ELR (cell line): ENCODE measurements at places on chromosomes 12 and 14.

GRCh38 chr14:100906420-100906819 is 2.9 kb upstream of the RTL1 start:
- DNase-seq, result no peak

DNA sequence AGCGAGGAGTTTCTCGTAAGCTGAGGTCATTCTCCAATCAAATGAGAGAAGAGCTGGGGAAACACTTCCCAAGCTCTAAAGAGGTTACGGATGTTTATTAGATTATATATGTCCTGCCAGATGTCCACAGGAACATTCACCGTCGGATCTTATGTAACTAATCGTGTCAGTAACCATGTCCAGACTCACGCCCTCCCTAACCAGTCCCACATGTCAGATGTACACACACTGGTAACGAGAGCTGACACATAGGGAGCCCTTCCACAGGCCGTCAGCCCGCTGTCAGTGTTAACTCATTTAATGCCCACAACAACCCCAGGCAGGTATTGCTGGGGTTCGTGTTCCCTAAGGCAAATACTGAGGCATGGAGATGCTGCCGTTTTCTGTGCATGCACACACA is 223.7 kb upstream of the RTL1 start:
- DNase-seq, result no peak

- no peak for DNase-seq
These were observed 102.3 kb upstream of the DIO3 start for GRCh38 chr14:101458741-101459550.

DNA sequence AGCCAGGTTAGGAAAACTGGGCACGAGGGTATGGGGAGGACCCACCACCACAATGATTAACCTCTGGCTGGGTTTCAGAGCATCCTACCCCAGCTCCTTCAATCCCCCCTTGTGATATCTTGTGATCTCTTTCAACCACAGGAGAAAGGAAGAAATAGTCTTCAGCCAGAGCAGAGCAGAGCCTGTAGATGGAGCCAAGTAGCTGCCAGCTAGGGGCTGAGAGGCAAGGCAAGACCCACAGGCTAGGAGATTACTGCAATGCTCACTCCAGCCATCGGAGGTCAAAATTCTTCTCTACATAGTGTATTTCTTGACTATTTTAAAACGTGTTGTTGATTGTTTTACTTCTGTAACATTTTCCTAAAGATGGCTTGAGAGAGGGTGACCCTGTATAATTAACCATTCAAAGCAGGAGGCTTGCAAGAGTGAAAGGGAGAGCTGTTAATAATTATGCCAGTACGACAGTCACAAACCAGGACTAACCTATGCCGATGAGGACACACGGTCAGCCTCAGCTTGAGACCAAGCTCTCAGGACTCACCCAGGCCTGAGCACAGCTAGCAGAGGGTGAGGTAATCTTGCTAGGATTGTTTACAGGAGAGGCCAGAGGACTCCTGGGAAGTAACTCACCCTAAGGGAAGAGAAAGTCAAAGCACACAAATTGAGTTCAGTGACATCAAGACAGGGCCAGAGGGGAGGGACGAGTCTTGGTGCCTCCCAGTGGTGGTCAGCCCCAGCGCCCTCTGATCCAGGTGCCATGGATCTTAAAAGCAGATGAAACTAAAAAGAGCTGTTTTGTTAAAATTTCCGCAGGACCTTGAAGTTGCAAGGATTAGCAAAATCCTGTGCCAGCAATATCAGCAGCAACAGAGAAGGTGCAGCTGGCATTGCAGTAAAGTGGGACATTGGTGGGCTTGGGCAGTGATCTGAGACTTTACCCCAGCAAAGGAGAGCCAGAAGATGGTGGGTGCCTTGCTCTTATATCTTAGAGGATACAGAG is 29.8 kb upstream of the CDKN3 start:
- DNase-seq, result peak; percentile 71

DNA sequence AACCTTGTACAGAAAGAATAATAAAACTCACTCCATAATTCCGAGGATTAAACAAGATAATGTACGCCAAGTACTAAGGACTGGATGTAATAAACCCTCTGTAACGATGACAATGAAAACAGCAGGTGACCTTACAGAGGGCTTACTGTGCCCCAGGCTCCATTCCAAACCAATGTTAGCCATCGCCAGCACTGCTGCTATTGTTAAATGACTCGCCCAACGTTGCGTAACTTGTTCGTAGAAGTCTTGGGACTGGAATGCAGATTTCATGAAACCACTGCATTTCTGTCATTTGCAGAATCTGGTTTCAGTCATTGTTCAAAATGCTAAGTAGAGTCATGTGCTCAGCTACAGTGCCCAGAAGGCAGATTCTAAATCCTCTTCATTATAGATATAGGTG is 728 bp upstream of the STON2 start:
- DNase-seq, result peak; percentile 89

DNA sequence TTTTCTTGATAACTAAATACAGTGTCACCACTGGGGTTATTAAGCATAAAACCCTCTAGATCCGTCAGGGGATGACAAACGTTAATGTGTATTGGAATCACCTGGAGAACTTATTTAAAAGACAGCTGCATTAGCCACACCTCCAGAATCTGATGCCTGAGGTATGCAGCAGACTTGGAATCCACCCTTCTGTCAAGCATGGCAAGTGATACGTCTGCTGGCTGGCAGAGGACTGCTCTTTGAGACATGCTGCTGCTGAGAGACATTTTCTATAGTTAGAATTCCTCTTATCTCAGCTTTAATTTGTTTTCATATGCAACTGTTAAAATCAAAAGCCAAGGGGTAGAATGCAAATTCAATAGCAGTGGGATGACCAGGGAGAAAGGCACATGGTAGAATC is 496.3 kb downstream of the NELL2 start:
- no peak for DNase-seq
